ENCODE measurements at places on chromosomes 1 and 21.

GRCh38 chr1:38555594-38555993 is 304.0 kb downstream of the RRAGC start:
- no peak for DNase-seq

DNA sequence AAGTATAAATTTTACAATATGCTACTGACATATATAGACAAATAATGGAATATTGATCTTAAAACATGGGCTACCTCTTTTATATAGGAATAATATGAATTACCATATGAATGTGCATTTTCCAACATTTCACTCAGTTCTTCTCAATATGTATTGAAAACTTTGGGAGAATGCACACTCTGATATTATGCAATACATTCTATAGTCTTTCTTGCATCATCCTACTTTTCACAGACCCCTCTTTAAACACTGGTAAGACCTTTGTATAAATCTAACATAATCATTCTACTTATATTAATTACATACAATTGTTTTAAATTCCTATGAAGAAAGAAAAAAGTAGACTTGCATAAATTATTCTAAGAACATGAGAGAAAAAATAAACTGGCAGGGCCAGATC is 69.2 kb downstream of the NCAM2 start:
- no peak for DNase-seq

DNA sequence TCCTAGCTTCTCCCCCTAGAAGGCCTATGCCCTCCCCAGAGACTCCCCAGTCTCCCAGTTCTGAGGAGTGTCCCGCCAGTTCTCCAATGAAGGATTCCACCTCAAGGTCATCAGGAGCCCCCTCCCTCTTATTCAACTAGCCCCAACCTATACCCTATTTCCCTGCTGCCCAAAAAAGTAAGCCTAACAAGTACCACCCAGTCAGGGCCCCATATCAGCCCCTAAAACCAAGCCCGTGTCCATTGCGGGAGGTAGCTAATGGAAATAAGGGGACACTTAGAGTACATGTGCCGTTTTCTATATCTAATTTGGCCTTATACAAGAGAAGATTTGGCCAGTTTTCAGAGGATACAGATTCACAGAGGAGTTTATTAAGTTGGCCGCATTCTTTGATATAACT is 416.2 kb downstream of the MATN1 start:
- DNase-seq, result no peak

DNA sequence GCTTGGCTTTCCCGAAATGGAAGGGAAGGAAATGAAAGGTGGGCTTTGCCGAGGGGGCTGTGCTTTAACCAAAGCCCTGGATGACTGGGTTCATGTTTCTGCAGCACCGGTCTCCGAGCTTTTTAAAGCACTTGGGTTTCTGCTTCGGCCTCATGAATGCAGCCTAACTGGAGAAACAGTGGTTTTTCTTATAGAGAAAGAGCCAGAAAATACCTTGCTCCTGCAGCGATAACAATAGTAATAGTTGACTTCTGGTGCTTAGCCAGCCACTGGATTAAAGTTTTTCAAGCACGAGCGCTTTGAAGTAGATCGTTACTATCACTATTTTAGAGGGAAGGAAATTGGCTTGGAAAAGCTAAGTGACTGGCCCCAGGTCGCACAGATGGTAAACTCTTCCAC is 500 bp upstream of the DOCK7 start:
- peak; percentile 52 for DNase-seq

- peak; percentile 59 for DNase-seq
Observed at GRCh38 chr1:89598450-89599331, 34.2 kb upstream of the LRRC8C start.

GRCh38 chr1:160813215-160813614 is 17.2 kb downstream of the LY9 start:
- no peak for DNase-seq

DNA sequence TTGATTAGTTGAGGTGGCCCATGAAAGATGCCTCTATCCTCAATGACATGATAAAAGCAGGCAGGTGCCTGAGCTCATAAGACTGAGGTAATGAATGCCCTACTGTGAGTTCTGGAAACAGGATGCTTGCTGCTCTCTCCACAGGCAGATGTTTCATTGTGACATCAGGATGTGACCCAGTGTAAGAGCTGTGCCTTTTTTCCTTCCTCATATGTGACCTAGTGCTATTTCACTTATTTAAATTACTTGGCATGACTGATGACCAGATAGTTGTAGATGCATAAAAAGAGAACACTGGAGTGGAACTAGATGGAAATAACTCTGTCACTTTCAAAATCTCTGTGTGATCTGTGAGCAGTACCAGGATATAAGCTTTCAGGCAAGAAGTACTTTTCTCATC is 31.9 kb downstream of the KIF14 start:
- no peak for DNase-seq

GRCh38 chr1:11670747-11671146 is 6.7 kb downstream of the FBXO6 start:
- DNase-seq, result no peak

- DNase-seq, result no peak
Observed at GRCh38 chr1:62184336-62184735, 10.3 kb upstream of the L1TD1 start.

- no peak for DNase-seq
Observed at GRCh38 chr1:29459620-29459945, 223.3 kb downstream of the PTPRU start.

DNA sequence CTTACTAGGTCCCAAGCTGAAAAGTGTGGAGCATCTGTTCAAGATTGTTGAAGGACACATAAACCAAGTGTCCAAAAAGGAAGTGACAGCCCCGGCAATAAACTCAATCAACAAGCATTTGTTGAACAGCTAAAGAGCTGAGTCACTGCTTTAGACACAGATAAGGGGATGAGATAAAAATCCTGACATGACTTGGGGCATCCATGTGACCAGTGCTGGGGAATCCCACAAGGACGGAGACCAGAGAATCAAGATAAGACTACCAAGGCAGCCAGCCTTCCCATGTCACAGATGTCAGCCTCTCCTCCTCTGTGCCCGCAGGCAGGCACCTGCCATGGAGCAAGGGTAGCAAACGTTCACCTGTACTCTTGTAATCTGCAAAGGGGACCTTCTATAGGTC is 118.6 kb upstream of the KAZN start:
- DNase-seq, result no peak

- peak; percentile 87 for DNase-seq
Observed at GRCh38 chr1:204128964-204129896, 22.6 kb downstream of the ETNK2 start.

- no peak for DNase-seq
Observed at GRCh38 chr1:229661897-229662296, 35.9 kb downstream of the URB2 start.
